ENCODE measurements at places on chromosomes 5 and 9.

DNA sequence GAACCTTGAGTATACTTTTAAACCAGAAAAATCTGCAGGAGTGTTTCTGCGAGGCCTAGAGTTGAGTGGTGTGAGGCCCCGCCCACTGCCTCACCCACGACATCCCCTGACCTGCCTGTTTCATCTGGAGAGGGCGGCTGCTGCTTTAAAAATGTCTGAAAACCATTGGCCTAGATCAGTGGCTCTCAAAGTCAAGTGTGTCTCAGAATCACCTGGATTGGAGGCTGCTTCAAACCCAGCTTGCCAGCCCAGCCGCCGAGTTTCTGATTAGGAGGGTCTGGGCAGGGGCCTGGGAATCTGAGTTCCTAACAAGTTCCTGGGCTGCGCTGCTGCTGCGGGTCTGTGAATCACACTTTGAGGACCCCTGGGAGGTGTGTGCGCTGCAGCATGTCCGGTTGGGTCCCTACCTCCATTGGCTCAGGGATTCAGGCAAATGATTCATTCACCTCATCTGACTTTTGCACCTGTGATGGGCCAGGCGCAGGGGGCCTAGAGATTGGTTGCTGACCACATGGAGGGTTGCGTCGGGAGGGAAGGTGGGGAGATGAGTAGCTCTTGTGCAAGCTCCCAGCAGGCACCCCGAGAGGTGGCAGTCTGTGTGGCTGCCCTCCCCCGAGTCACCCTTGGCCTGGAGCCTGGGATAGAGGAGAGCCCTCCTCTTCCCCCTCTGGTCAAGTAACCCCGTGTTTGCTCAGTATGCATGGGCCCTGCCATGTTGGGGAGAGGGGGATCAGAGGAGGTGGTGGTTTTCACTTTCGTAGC, 27.6 kb upstream of the HMCN2 start:
- DNase-seq, result no peak

GRCh38 chr9:127574072-127574993, 37.7 kb upstream of the STXBP1 start:
- DNase-seq, result no peak

GRCh38 chr9:116191576-116192415, 38.2 kb downstream of the PAPPA start:
- no peak for DNase-seq

GRCh38 chr5:132766806-132767055, 10.3 kb downstream of the SEPTIN8 start:
- DNase-seq, result no peak

DNA sequence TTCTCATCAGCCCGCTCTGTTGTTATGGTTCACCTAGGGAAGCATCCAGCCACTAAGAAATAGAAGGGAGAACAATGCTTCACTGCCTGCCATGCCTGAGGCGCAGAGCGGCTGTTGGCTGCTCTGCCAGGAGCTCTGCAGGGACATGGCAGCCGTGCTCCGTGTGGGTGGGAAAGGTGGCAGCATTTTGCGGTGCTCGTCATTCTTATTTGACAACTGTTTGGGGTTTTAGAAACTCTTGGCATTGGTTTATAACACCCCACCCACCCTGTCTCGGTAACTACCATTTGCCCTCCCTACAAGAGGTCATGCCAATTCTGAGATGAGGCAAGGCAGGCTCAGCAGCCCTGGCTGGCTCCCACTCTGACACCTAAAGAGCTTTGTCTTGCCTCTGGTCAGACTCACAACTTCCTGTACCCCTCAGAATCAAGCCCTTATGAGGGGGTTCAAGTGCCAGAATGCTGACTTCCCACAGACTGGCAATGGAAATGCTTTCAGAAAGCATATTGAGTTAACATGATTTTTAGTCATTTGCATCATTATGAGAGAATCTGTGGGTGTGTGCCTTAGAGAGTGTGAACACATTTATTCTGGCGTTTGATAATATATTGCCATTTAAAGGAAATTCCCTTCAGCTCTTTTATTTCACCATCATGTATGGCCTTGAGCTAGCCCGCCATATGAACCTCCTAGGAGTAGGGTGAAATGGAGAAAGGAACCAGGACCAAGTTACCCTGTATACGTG, 288.0 kb upstream of the ANKRD55 start:
- no peak for DNase-seq

- no peak for DNase-seq
These were observed 1.0 kb upstream of the TLE1 start for GRCh38 chr9:81690251-81690851.

All from stimulated activated CD8-positive, alpha-beta memory T cell treated with anti-CD3 and anti-CD28 coated beads, Interleukin-15, amount 100 ng/mL, for 1 hour (primary cell).